ENCODE measurements at places on chromosomes 3 and 15.

GRCh38 chr3:65006300-65006739, 318.5 kb upstream of the ADAMTS9 start:
- DNase-seq = no peak

- peak; percentile 56 for DNase-seq
Observed at GRCh38 chr3:53846134-53846850, at the start of the genes CHDH and IL17RB. Gene CHDH, minus strand, starts transcription at chr3:53846419. Its CDS starts 22,411 bp downstream, at chr3:53824008. Gene IL17RB, plus strand, starts transcription at chr3:53846568. Its CDS starts 21 bp downstream, at chr3:53846589.

GRCh38 chr15:68593828-68594532, 15.2 kb downstream of the CORO2B start:
- DNase-seq = no peak

- DNase-seq = no peak
Observed at GRCh38 chr15:41894251-41894790, 468 bp upstream of the SPTBN5 start.

GRCh38 chr15:63368503-63368902, 13.1 kb downstream of the CA12 start:
- no peak for DNase-seq

DNA sequence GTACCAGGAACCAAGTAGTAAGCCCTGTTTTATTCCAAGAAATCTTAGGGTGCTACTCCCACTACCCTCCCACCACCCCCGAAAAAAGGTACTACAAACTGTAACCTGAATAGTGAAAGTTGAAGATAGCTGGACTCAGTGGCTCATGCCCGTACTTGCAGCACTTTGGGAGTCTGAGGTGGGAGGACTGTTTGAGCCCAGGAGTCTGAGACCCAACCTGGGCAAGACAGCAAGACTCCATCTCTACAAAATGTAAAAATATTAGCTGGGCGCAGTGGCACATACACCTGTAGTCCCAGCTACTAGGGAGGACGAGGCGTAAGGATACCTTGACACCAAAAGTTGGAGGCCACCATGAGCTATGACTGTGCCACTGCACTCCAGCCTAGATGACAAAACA, 7.9 kb downstream of the RHOA start:
- no peak for DNase-seq

DNA sequence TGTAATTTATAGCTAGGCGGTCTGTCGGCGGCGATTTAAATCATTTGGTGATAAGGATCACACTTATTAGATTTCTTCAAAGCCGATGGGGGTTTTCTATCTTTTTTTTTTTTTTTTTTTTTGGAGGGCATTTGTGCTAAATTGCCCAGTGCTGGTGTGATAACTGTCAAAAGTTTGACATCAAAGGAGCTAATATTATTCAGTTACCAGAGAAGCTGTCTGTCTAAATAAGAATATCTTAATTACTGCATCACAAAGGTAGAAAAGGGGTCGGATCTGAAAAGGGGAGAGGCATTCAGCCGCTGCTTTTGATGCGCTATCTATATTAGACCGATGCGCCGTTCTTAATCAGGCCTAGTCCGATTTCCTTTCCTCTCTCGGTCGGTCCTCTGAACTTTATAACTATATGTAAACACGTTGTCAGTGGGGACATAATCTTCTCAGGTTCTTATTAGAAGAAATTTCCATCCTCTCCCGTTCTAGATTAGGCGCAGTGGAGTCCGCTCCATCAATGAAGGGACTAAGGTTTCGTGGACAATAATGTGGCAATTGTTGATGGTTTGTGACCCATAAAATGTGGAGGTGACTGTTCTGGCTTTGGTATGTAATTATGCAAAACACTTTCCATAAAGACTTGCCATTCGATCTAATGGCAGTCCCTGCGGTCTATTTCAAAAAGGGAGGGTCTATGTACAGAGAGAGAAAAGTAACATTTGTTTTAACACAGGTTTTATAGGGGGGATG, 31.7 kb downstream of the NR2F2 start:
- no peak for DNase-seq

GRCh38 chr3:184814214-184814613, 2.2 kb downstream of the VPS8 start:
- DNase-seq = no peak

DNA sequence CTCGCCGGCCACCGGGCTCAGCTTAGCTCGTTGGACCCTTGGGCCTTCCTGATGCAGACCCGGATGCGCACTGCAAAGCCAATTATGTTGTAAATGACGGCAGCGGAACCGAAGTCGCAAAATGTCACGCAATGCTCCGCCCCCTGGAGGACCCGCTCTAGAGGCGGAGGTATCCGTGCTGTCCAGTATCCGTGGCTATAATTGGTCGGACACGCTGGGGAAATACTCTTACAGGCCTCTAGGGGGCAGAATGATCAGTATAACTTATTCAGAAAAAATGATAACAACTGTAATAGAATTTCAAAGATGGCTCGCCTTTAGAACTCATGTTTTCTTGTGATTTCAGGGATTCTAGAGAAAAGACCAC, at the start of gene PRR23B:
PRR23B (minus strand) TSS at position 59 of the 367 bp plus-strand sequence. CDS start 265 bp downstream, outside the sequence.
- DNase-seq = no peak

- no peak for DNase-seq
Observed at GRCh38 chr3:81868597-81868996, 107.2 kb upstream of the GBE1 start.

- no peak for DNase-seq
Observed at GRCh38 chr15:90402223-90402622, 14.2 kb downstream of the IQGAP1 start.

DNA sequence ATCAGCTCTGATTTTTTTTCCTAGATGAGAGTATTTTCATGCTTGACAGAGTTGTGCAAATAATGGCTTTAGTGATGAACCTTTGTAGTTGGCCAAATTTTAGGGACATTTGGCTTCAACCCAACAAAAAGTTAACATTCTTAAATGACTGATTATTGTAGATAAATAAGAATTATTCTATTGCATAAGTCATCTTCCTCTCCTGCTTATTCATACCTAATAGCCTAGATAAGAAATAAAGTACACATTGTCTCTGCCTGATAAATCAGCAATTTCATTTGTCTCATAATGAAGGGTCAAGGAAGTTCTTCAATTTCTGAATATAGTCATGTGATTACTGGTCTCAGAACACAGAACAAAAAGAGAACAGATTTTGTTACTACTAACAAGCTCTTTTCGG, 428.9 kb upstream of the IL12A start:
- DNase-seq = no peak

- DNase-seq = no peak
Observed at GRCh38 chr3:166837535-166837934, 542.6 kb downstream of the ZBBX start.

DNA sequence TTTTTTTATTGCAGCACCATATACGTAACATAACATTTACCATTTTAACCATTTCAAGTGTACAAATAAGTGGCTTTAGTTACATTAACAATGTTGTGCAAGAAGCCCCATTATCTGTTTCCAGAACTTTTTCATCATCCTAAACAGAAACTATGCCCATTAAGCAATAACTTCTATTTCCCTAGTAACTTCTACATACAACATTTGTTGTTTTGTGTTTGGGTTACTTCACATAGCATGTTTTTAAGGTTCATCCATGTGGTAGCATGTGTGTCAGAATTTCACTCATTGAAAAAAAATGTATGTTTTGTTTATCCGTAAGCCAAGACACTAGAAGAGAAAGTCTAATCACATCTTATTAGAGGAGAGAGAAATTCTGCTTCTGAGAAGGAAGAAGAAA, 450.5 kb upstream of the PDZRN3 start:
- DNase-seq = no peak

- DNase-seq = no peak
Observed at GRCh38 chr3:169774186-169774585, 990 bp downstream of the MYNN start.

DNA sequence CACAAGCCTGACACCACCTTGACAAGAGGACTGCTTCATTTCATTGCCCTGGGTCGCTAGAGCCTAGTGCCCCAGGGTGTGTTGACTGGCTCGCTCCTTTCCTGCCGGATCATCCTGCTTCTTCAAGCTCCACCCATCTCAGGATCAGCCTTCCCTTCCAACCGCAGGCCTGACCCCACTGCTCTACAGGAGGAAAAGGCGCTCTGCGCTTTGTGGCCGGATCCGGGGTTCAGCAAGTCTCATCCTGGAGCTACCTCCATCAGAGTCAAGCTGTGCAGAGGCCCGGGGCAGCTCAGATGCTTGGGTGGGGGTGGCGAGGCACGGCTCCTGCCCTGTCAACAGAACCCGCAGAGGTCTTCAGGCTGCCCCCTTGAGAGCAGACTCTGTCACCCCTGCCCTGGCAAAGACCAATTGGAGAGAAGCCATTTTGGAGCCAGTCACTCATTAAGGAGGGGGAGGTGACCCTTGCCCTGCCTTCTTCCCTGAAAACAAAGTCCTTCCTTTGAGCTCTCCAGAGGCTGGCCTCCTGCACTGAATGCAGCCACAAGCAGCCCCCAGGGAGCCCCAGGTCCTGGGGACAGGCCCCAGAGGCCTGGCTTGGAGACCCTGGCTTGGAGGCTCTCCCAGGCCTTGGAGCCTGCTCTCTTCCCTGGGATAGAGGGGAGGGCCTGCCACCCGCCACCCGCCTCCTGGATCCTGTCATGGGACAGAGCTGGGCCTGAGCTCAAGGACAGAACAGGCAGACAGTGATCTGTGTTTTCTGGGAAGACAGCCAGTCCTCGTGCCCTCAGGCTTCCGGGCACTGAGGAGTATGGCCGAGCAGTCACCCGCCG, 80.3 kb downstream of the CPN2 start:
- DNase-seq = peak; percentile 96

DNA sequence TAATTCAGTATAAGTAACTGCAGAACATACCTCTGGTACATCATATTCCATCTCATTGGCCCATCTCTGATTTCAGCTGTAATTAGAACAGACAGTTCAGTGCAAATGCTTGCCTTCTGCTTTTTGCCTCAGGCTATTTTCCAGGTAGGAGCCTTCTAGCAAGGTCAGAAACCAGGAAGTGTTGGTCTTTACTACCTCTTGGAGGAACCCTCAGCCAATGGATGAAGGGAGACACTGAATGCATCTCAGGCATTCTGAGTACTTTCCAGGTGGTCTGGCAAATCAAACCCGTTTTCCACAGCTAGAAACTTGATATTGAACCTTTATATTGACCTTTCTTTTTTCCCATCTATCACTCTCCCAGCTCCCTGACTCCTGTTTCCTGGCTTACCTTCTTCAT, 348.5 kb upstream of the SOX2 start:
- DNase-seq = no peak

DNA sequence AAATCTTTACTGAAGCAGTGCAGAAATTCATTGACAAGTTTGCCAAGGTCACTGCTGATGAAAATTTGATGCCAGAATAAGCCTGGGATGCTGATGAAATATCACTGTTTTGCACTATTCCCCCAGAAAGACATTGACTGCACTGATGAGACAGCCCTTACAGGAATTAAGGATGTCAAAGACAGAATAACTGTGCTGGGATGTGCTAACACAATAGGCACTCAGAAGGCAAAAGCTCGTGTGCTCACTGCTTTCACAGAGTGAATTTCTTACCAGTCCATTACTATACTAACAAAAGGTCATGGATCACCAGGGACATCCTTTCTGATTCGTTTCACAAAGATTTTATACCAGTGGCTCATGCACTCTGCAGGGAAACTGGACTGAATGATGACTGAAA, 69.4 kb downstream of the MCF2L2 start:
- DNase-seq = no peak

DNA sequence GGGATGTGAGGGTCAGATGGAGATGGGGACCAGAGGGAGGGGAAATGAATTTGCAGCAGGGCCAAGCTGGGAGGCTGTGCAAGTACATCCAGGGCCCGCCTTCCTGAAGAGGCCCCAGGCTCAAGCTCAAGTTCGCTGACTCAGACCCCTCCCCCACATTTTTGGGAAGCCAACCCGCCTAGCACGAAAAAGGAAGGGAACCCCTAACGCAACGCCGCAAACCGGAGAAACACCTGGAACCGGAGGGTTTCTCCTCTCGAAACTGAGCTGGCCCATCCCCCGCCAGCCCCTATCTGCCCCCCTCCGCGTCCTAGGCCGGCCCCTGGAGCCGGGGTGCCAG, 624 bp downstream of the AP3B2 start:
- no peak for DNase-seq

DNA sequence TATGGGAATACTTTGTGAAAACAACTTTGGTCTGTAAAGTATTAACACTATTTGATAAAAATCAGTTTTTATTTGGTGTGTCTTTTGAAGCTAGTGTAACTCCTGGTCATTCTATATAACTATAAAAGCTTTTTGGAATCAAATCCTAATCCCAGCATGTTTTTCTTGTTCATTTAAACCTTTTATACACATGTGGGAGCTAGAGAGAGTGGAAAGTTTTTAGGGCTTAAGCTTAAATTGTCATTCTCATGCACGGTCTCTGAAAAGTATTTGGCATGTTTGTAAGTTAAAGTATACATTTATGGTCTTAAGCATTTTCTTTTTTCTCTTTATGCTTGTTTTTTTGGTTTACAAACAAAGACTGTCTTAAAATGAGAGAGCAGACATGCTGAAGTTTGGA, 83.4 kb upstream of the RARB start:
- no peak for DNase-seq

DNA sequence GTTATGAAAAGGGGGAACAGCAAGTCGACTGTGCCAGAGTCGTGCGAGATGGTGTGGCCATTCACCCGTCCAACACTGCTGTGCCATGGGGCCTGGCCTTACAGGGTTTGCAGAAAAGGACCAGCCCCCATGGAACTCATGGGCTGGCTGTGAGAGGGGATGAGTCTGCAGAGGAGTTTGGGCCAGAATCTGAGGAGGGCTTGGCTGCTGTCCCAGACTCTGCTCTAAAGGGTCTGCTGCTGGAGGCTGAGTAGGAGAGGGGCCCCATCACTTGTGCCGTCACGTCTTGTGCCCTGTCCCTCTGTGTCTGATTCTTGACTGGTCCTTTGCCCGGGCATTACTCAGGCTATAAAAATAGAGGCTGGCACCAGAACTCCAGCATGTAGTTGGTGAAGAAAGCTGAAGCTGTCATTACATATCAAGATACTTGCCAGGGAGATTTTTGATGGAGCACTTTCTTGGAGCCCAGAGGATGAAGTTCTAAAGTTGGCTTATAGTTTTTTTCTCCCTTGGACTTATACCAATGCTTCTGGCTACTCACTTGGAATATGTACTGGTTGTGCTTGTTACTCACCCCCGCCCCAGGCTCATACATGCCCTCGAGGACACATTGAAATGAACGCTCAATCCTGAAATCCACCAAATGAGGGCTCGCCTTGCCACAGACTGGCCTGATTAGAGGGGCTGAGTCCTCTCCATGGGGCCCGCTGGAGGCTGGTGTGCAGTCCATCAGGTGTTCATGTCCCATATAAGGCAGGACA, 10.2 kb downstream of the PXYLP1 start:
- DNase-seq = peak; percentile 52

DNA sequence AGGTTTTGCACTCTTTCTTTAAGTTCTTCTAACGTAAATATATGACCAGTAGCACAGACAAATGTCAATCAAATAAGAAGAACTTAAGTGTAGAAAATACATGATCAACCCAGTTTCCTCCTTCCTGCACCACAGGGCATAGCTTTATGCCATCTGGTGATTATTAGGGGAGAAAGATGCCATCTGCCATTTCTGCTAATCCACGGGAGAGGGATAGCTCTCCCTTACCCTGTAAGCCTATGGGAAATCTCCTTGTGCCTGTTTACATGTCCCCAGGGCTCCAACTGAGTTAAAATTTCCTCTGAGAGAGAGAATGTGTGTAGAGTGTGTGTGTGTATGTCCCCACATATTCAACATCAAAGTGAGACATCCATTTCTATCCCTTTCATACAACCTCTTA, 135.9 kb downstream of the RSL24D1 start:
- no peak for DNase-seq

- no peak for DNase-seq
Observed at GRCh38 chr15:68315035-68315434, 37.5 kb downstream of the FEM1B start.
